ENCODE measurements at places on chromosomes 6 and 20.

GRCh38 chr20:12358006-12358654, 440.4 kb downstream of the BTBD3 start:
- DNase-seq = no peak

DNA sequence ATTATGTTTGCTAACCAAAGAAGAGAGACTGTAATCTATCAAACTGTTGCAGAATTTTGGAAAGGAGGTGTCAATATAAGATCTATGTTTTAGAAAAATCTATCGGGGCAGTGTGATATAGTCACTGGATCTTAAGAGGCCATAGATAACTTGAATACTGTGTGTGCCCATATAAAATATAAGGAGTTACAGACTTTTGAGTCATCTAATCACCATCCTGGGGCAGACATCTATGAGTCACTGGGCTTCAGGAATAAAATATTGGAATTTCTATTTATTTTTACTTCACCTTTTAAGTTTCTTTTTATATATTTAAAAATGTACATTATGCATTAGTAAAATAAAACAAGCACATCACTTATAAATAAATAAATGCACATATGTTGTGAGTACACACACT, 509.3 kb upstream of the MAN1A1 start:
- no peak for DNase-seq

- peak; percentile 95 for DNase-seq
Observed at GRCh38 chr20:63612276-63612931, 14.5 kb downstream of the GMEB2 start.

DNA sequence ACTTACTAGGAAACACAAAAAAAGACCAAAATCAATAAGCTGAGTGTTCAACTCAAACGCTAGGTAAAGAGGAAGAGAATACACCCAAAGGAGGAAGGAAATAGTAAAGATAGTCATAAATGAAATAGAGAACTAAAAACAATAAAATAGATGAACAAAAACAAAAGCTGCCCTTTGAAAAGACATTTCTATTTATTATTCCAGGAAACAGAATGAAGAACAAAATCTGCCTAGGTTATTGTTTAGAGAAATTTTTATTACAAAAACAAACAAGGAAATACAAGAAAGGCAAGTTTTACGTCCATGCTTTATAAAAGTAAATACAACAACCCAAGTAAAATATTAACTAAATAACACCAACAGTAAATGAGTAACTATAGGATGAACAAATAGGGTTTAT, 20.1 kb downstream of the HLA-DMB start:
- DNase-seq = no peak

DNA sequence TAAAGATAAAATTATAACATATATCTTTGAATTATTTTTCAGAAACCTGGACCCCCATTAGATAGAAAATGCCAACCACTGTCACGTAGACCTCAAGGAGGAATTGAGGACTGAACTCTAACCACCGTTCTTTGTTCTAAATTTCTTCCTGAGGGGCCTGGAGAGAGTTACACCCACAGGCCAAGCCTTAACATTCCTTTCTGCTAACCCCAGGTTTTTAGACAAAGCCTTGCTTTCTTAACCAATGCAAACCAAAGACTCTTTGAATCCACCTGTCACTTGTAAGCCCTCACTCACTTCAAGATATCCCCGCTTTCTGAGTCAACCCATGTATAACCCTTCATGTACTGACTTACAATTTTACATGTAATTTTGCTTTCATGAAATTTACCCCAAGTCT, 41.0 kb downstream of the SNX14 start:
- DNase-seq = no peak

DNA sequence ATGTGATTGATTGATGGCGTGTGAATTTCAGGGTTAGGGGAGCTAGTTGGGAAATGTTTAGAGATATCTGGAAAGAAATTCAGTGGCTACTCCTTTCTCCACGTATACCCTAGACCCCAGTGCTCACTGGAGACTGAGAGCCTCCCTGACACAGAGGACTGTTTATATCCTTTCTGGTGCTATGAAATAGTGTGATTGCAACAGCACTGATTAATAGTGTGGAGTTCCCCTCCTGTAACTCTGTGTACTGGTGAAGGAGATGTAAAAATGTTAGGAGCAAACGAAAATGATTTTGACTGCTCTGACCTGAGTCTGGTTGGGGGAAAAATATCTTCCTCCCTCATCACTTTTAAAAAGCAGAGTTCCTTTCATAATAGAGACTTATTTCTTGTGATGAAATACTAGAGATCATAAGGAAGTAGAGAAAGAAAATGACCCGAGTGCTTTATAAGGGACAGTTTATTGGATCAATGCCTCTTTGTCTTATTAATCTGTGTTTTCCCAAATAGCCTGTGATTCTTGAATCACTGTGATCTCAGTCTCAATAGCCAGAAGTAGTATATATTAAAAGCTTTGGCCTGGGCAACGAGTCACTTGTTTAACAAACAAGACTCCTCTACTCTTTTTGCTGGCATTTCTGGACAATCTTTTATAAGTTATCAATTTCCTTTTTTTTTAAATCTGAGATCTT, 92.3 kb downstream of the RNF182 start:
- peak; percentile 10 for DNase-seq

GRCh38 chr6:139530561-139530960, 156.1 kb upstream of the CITED2 start:
- DNase-seq = no peak

DNA sequence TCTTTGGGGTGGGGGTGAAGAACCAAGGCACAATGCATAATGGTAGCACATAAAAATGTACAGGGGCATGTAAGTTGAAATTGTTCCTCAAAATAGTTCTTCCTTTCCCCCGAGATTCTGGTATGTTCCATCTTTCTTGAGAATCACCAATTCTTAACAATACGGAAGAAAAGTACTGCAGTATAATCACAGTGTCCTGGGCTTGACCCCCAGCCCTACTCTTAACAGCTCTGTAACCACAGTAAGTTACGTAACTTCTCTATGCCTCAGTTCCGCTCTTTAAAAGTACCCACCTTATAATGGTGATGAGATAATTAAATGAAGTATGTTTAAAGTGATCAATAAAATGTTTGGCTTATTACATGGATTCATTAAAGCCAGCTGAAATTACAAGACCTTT, 104.5 kb downstream of the SMLR1 start:
- DNase-seq = peak; percentile 34

GRCh38 chr6:118912646-118913045, 18.7 kb downstream of the ASF1A start:
- DNase-seq = no peak

GRCh38 chr6:14929291-14929690, 316.6 kb upstream of the JARID2 start:
- peak; percentile 29 for DNase-seq

DNA sequence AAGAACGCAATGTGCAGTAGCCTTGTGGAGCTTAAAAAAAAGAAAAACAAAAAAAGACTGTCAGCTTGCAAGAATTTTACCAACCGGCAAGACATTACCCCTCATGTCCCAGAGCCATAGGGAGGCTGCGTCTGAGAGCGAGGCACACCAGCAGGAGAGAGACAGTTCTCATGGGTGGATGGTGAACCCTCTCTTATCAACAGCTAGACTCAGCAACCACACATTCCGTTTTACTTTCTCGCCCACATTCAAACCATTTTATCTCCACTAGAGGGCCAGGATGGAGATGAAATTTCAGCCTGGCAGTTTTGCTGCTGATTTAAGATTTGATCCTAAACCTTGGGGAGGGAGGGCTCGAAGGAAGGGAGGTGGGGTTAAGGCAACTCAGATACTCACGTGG, 247.0 kb downstream of the ATXN1 start:
- peak; percentile 30 for DNase-seq

- DNase-seq = peak; percentile 16
Observed at GRCh38 chr6:135496800-135497411, 634 bp downstream of the AHI1 start.

DNA sequence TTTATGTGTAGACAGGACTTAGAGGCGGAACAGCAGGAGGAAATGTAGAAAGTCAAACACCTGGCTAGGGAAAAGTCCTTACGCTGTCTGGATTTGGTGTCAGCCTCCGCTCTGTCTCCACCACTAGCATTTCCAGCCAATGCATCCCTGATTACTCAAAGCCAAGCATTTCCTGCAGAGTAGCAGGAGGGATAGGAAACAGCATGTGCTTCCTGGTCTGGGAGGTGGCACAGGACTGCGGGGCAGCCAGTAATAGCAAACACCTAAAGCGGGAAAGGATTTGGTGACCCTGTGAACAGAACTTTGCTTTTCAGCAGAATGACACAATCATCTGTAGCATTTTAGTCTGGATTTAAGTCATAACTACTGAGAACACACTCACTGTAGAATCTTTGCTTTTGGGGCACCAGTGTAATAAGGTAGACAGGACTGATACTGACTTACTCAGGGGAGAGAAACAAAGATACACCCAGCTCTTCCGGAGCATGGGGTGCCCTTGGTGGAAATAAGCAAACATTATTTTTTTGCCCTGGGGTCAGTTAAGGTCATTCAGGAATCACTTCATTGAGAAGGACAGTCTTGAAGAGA, 133.3 kb upstream of the AHI1 start:
- no peak for DNase-seq

DNA sequence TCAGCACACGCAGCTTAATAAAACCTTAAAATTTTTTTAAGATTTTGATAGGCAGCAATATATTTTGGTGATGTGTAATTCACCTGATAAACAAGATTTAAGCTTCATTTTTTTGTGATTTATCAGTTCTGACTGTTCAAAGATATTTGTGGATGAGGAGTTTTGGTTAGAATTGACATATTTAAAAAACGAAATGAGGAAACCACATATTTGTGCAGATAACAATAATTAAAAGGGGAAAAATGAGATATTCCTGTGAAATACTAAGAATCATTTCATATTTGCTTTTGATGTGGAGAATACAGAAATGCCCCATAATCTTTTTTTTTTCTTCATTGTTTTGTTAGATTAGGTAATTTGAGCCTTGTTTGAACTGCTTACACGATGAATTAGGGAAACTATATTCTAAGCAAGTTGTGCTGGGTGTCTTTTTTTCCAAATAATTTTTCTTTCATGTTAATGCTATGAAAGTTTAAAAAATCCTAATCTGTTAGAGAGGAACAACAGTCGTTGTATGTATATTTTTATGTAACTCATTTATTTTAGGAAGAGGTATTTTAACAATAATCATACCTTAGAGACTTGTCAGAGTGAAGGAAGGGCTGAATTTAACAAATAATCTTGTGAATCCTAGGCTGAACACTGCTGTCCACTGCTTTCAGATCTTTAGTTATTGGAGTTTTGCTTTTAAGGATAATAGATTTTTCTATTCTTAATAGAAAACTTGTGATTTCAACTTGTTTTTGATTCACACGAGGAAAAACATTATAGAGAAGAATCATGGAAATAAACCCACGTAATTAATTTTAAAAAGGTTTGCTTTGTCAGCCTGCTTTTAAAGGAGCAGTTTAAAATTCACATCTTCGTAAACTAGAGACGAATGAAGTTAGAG, 4.0 kb downstream of the ARID1B start:
- no peak for DNase-seq

DNA sequence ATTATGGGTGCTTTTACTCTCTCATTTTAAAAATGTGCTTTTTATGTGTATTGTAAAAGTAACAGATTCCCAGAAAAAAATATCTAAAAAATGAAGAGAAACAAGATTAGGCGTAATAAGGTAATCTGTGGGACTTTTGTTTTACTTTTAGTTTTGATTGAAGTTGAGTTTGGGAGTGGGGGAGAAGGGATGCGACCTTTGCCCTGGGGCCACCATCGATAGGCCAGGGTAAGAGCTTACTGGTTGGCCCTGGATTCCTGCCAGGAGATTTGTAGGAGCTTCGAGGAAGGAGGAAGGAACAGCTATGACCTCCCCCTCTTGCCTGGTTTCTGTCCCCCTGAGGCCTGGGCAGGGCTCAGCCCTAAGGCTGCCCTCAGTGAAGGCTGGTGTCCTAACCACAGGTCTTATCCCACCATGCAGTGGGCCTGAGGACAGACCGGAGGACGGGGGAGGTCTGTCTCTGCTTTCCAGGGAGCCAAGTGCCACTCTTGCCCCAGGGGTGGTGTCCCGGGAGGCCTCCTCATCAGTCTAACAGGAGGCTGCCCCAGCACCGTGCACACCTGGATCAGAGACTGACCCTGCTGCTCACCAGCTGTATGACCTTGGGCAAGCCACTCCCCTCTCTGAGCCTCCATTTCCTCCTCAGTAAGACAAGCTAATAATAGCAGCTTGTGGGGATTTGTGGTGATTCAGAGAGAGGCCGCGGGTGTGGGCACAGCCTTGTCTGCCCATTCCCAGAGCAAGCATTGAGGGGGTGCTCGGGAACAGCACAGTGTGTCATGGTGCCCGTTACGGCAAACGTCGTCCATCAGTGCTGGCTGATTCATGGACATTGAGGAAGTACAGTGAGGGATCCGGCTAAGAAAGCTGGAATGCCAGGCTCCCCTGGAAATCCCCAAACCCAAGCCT, 21.2 kb downstream of the TGM2 start:
- DNase-seq = peak; percentile 99

DNA sequence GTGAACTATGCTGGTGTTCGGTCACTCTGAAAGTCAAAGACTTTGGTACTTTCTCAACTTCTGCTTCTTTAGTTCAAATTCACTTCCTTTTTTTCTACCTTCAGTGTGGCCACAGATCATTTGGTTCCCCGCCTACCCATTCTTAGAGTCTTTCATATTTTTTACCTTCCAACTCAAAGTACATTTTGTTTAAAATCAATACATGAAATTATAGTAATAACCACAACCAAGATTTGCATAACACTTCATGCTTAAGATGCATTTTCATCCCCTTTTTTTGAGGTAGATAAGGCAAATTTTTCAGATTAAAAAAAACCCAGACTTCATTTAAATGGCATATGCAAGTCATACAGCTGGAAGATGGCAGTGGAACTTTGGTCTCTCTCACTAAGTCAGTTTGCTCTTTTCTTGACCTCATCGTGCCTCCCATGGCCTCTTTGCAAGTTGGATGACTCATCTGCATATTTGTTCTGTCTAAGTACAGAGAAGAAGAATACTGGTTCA, 11.9 kb upstream of the CNR1 start:
- peak; percentile 45 for DNase-seq

DNA sequence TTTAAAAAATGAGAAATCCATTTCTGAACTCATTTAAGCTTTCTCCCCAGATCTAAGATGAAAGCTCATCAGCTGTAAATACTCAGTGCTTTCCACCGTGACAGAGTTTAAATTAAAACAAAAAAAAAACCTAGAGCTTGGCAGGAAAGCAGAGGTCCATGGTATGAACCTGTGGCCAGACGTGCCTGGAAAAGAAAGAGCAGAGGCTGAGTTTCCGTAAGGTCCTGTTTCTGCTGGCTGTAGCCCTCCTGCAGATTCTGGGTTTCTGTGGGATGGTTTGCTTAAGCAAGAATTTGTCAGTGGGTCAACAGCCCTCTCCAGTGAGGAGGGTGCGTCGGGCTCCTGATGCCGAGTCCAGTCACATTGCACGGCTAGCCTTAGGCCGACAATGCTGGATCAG, 383.2 kb downstream of the SAMD5 start:
- no peak for DNase-seq

- DNase-seq = peak; percentile 35
Observed at GRCh38 chr6:47043286-47043685, 1.2 kb upstream of the ADGRF1 start.
